ENCODE measurements at places on chromosomes 6 and 20.

DNA sequence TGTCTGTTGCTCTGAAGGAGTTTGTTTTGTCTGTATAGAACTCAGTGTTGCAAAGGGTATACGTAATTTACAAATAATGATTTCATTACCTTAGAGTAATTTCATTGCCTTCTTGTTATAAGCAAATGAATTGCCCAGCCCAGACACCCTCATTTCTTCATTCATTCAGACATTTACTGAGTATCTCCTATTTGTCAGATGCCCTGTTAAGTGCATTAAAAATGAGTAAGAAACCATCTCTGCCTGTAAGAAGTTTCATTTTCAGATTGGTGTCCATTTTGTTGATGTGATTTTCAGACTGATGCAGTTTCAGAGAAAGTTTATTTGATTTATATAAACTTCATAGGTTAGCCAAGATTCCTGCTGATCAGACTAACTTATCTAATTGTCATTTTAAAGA, 429.3 kb downstream of the PHF3 start:
- DNase-seq, result no peak

GRCh38 chr6:156410649-156411048, 366.5 kb upstream of the ARID1B start:
- DNase-seq, result no peak

GRCh38 chr20:58759947-58760346, 67.3 kb downstream of the NPEPL1 start:
- no peak for DNase-seq

DNA sequence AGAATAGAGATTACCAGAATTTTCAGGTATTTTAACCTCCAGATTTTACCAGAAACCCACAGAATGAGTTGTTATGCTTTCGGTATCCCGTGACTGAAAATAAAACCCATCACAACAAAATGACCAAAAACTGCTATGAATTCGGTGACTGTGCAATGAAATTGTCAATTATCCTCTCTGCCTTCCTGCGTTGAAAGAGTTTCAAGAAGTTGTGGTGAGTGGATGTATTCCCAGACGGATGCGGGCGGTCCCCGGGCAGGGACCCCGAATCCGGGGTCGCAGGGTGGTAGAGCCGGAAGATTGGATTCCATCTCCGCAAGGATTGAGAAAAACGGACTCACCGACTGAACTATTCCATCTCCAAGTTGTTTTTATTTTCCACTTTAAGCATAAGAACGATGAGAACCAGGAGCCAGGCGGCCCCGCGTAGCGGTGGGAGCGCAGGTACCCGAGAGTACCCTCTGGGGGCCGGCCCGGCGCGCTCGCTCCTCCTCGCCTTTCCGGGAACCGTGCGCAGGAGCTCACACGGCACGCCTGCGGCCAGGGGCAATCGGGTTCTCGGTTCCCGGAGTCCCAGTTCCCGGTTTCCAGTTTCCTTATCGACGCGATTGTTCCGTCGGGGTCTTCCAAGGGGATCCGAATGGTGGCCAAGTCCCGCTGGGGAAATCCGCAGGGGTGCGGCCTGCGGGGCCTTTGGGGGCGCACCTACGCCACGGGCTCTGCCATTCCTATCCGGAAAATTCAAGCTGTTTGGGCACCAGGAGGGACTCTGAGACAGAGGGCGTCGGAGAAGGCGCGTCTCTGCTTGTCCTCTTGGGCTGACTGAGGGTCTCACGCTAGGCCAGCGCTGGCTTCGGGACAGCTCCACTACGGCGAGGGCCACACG, 104.9 kb upstream of the PRDM1 start:
- DNase-seq, result no peak

DNA sequence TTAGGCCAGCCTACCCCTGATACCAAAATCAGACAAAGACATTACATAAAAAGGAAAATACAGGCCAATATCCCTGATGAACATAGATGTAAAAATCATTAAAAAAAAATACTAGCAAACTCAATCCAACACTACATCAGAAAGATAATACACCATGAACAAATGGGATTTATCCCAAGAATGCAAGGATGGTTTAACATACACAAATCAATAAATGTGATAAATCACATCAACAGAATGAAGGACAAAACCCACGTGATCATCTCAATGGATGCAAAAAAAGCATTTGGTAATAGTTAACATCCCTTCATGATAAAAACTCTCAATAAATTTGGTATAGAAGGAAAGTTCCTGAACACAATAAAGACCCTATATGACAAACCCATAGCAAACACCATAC, 63.8 kb downstream of the SLC22A2 start:
- no peak for DNase-seq

- no peak for DNase-seq
Measured at GRCh38 chr6:143205991-143206390, 145.3 kb downstream of the AIG1 start.

DNA sequence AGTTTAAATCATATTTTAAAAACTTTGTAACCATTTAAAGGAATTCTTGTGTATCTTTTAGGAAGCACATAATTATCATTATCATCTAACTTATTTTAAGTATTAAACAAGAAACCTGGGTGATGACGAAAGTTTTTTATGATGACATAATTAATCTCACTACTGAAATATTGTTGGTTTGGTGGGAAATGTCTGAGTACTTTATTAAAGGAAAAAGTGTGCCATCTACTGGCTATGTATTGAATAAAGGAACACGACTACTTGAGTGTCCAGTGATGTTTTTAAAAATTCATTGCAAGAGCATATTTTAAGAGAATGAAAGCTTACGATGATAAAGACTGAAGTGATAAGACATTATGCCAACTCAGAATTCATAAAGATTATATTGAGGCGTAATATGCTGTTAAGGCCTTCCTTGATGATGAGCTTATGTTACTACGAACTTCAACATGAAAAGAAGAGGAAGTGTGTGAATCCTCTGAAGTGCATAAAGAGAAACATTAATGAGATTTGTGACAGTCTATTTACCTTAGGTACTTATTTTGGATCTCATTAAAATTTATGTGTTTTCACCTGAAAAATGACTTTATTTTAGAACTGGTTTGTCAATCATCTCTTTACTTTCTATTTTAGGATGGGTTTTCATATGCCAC, 12.0 kb upstream of the TRMT11 start:
- DNase-seq, result no peak

DNA sequence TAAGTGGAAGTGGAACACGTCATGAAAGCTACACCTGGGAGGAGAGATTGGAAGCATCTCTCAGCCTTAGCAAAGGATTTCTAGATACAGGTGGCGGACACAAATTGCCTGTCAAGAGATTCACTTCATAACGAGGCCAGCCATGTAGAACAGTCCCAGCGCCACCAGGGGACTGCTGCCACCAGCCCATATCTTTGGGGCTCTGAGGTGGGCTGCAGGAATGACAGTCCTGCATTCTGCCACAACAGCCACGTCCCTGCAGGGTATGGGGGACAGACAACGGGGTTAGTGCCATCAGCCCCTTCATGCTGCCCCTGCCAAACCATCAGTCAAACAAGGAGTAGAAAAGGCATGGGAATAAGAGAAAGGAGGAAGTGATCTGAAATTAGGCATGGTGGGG, 81.2 kb upstream of the SASH1 start:
- DNase-seq, result no peak

- DNase-seq, result no peak
Measured at GRCh38 chr20:47099093-47099492, 204.4 kb downstream of the EYA2 start.

GRCh38 chr6:154267508-154268106, 89.0 kb downstream of the IPCEF1 start:
- no peak for DNase-seq

- DNase-seq, result no peak
Measured at GRCh38 chr6:155187106-155187505, 76.7 kb upstream of the CLDN20 start.

Data from stimulated activated CD8-positive, alpha-beta memory T cell treated with anti-CD3 and anti-CD28 coated beads, Interleukin-7, amount 100 ng/mL, for 1 hour (primary cell).